ENCODE measurements at places on chromosomes 5 and 9. TPM values are rescaled to one million over a fixed set of nuclear protein-coding genes. Genes with fewer than 3 reads are reported as not detected.

DNA sequence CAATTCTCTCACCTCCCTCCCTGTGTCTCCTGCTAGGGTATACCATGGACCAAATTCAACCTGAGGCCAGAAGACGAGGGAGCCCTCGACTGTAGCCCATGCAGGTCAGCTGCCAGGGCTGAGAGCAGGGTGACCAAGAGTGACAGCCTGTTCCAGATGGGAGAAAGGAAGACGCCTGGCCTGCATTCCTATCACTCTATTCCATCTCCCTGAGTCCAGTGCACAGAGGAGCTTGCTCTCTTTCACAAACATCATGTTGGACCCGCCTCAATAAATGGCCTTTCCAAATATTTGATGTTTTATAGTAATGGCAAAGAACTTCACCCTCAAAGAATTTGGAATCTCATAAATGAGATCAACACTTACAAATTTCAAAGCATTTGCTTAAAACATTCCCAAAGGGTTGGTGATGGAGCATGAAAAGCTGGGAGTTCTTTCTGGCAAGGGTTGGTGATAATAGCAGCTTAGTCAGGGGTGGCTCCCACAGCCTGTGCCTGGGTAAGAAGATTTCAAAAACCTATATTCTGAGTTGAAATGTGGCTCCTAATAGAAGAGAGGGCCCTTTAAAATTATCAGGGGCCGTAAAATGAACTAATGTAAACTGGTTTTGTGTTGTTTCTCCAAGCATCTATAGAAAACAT, 393.1 kb downstream of the EFNA5 start:
- no peak for DNase-seq

DNA sequence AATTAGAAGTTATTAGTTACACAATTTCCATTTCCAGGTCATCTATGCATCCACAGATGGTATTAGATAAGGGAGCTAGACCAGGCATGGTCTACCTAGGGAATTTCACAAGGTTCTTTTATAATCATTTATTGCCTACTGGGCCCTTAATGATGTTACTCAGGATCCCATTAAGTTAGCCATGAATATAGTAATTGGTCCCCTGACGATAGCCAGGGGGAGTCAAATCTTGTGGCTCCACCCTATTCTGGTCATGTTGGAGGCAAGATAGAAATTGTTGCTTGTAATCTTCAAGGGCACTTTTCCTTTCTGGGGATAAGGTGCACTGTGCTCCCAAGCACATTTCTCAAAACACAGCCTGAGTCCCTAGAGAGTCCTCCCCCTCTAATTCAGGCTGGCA, 14.1 kb upstream of the ELL2 start:
- no peak for DNase-seq

GRCh38 chr5:143188083-143188482, 215.4 kb downstream of the NR3C1 start:
- no peak for DNase-seq

- DNase-seq = no peak
Observed at GRCh38 chr9:121860744-121861143, 209.3 kb downstream of the DAB2IP start.

GRCh38 chr5:36667824-36668223, 61.4 kb downstream of the SLC1A3 start:
- DNase-seq = no peak

GRCh38 chr5:145921211-145921610, 15.2 kb upstream of the SH3RF2 start:
- no peak for DNase-seq

DNA sequence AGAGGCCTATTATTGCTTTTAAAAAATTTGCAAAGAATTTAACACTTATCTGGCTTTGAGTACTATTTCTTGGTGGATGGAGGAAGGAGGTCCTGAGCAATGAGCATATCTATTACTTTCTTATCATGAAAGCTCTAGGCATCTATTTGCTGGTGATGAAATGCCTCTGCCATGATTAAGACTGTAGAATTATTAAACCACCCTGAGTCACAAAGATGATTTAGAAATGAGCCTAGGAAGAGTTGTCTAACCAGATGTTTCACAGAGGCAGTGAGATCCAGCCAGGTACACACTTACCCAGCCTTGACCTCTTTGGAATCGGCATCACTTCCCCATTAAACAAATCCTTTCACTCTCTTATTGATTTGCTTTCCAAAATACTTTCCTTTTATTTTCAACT, 304.4 kb upstream of the KIF2A start:
- DNase-seq = no peak

- DNase-seq = no peak
Observed at GRCh38 chr9:116506685-116507084, 180.4 kb upstream of the TRIM32 start.

Gene CNOT8
- 44.9 TPM for total RNA-seq

Gene ANKRD18A
- total RNA-seq = 5.4 TPM

Gene CER1
- total RNA-seq = not detected

Gene FAXDC2
- total RNA-seq = 0.40 TPM

Gene FOXD4L4
- total RNA-seq = 0.27 TPM

Gene GRIA1
- total RNA-seq = not detected

Gene GTF3C5
- total RNA-seq = 83.6 TPM
